RWPE2 (cell line): ENCODE measurements at places on chromosomes 13 and 19.
A peak's percentile ranks its signal among the peaks of the same experiment; 100 is the strongest.

DNA sequence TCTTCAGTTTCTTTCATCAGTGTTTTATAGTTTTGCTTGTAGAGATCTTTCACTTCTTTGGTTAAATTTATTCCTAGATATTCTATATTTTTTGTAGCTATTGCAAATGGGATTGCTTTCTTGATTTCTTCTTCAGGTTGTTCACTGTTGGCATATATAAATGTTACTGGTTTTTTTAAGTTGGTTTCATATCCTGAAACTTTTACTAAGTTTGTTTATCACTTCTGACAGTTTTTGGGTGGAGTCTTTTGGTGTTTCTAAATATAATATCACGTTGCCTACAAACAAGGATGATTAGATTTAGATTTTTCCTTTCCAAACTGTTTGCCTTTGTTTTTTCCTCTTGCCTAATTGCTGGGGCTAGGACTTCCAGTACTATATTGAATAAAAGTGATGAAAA is 109.7 kb downstream of the PAN3 start:
- no peak for DNase-seq

- no peak for DNase-seq
Observed at GRCh38 chr13:32136061-32136460, 104.5 kb downstream of the FRY start.

DNA sequence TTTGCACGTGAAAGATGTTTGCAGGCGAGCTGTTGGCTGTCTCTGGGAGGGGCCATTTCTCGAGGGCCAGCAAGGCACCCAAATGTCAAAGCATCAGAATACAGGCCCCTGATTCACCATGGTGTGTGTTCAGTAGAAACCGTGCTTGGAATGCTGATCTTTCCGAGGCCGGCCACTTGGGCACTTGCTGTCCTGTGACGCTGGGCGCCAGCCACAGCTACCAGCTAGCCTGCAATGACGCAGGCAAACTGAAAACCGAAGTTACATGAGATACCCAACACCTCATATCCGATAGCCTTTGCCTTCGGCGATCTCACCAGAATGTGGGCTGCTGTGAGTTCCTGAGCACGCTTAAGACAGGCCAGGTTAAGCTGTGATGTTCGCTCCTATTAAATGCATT is 12.0 kb downstream of the THOP1 start:
- no peak for DNase-seq

- DNase-seq = no peak
Observed at GRCh38 chr13:46598820-46599180, 45.8 kb downstream of the LRCH1 start.

- no peak for DNase-seq
Observed at GRCh38 chr19:41746593-41747227, 8.6 kb upstream of the CEACAM6 start.

DNA sequence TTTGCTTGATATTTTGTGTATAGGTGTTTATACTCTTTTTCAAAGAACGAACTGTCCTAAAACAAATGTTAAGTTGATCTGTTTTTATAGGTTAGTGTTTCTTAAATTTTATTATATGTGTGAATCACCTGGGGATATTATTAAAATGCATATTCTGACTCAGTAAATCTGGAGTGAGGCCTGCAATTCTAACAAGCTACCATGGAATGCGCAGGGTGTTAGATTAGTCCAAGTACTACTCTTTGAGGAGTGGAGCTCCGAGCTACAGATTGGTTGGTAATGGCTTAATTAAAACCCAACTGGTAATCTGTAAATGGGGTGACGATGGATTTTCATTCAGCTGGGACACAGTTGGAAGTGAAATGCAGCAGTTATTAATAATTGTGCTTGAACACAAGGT is 214.1 kb upstream of the UFM1 start:
- no peak for DNase-seq

GRCh38 chr19:39677961-39678889 is 22.5 kb downstream of the LGALS16 start:
- DNase-seq = no peak

DNA sequence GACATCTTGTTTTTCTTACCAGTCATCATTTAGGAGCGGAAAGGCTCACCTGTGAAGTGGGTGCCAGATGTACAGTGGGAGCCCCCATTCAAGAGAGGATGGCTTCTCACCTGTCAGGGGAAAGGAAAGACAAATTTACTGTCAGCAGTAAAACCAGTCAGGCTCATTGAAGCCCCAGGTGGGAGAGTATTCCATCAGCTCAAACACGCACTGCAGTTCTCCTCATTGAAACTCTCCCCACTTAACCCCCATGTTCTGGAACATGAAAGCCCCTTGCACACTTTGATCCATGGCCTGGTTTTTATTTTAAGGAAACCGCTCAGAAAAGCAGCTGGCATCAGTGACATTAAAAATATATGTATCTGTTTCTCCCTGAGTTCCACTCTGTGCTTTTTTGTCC is 401.1 kb upstream of the ZNF507 start:
- no peak for DNase-seq

GRCh38 chr13:51781246-51782022 is 22.5 kb downstream of the DHRS12 start:
- no peak for DNase-seq

DNA sequence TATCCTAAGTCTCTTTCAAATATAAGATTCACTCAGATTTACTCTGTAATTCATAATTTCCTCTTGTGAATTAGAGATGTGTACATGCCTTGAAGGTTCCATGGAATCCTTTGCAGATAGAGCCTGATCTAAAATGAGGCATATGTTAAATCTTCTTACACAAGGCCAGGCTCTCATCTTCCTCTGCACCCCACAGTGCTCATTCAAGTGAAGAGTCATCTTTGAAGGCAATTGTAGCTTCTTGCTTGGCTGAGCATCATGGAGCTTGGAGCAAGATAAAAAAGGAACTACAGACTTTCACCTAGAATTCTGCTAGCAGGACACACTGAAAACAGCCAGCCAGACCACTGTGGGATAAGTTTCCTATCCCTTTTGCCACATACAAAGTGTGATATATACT is 566.4 kb downstream of the PCDH9 start:
- DNase-seq = no peak

- DNase-seq = peak; percentile 1
Observed at GRCh38 chr19:39843919-39844793, 2.0 kb downstream of the FBL start.

DNA sequence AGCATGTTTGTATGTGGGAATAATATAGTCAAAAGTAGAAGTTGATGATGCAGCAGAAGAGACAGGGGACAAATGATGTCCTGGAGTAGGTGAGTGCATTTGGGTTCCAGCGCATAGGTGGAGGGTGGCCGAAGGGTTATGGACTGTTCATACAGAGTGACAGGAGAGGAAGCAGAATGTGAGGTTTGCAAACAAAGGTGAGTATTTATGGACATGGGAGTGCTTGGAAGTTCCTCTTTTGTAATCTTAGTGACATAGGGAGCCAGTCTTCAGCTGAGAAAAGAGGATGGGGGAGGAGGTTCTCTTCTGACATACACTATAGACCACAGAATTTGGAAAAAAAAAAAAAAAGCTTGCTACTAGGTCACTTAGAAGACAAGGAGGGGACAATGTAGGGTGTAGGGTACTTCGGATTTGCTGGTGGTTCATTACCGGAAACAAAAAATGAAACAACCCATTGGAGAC is 331.6 kb downstream of the DLEU7 start:
- DNase-seq = no peak

DNA sequence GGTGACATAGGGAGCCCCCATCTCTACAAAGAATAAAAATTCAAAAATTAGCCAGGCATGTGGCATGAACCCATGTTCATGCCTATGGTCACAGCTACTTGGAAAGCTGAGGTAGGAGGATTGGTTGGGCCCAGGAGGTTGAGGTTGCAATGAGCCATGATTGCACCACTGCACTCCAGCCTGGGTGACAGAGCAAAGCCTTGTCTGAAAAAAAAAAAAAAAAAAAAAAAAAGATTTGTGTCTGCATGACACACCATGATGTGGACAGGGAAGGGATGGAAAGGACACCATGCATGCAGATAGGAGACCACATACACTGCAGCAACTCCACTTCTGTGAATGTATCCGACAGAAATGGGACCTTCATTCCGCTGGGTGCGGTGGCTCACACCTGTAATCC is 34.0 kb upstream of the HOMER3 start:
- no peak for DNase-seq

DNA sequence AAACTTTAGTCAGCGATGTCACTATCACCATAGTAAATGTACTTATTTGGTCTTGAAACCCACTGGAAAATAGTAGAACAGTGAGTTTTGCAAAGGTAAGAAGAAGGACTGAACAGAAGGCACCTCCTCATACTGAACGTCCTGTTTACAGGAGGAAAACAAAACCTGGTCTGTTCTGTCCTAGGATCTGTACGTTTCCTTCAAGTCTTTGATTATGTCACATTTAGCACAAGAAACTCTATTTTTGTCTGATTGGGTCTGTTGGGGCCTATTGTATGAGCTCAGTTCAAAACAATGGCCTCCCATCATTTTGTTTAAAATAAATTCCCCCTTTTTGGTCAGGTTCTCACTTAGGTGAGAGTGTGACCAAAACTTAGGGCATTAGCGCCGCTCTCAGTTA is 11.2 kb upstream of the CFAP97D2 start:
- DNase-seq = no peak

DNA sequence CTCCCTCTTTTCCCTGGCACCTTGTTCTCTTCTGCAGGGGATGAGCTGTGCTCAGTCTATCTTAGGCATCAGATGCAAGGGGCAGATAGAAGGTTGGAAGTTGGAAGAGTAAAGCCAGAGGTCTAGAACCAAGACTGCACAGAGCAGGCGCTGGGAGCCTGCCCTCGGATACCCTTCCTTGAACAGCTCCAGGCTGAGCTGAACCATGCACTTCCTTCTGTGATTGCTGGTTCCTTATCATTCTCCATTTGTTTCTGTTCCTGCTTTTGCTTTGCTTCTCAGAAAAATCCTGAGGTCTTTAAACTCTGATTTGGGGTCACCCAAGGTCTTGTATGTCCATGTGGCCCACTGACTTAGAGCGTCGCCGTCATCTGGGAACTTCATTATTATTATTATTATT is 36.3 kb downstream of the ARHGEF18 start:
- DNase-seq = no peak

GRCh38 chr13:110965038-110965754 is 50.3 kb upstream of the ANKRD10 start:
- DNase-seq = no peak

- no peak for DNase-seq
Observed at GRCh38 chr19:3986260-3987041, 1.2 kb upstream of the EEF2 start.

DNA sequence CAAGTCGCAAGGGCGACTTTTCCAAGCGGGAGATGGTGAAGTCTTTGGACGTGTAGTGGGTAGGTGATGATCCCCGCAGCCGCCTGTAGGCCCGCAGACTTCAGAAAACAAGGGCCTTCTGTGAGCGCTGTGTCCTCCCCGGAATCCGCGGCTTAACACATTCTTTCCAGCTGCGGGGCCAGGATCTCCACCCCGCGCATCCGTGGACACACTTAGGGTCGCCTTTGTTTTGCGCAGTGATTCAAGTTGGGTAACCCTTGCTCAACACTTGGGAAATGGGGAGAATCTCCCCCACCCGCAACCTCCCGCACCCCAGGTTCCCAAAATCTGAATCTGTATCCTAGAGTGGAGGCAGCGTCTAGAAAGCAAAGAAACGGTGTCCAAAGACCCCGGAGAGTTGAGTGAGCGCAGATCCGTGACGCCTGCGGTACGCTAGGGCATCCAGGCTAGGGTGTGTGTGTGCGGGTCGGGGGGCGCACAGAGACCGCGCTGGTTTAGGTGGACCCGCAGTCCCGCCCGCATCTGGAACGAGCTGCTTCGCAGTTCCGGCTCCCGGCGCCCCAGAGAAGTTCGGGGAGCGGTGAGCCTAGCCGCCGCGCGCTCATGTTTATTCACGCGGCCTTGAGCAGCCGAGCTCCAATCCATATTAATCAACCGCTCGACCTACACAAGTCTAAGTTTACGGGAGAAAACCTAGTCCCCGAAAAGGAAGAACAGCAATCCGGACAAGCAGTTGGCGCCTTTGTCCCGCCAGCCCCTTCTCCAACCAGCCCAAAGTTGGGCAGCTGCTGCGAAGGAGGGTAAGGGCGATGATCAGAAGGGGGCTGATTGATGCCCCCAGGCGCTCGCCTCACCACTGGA is 9.9 kb downstream of the SOX21 start:
- DNase-seq = no peak

DNA sequence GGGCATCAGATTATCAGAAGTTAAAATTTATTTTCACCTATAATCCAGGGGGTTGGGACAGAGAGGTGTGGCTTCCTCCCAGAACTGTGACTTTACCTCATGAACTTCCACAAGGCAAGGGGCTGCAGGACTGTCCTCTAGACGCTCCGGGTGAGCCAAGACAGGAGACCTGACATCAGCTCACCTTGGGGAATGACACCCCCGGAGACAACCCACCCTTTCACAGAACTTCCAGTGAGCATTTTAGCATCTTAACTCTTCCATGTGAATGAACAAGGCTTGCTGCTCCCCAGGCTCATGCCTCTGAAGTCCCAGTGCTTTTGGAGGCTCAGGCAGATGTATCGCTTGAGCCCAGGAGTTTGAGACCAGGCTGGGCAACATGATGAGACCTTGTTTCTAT is 29.4 kb upstream of the TFDP1 start:
- DNase-seq = peak; percentile 33

DNA sequence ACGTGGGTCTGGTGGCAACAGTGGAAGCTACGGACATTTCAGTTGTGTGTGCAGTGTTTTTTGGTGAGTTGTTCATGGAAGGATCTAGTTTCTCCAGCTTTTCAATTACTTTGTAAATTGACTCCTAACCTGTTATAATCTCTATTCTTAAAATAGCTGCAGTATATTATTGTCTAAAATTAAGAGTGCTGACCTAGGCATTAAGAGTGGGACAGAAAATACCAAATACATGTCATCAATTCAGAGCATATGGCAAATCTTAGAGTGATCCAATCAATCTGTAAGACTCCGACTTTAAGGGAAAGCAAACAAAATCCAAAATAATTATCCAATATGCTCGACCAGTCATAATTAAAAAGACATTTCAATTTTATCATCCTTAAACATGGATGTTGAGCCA is 338.1 kb upstream of the PCDH9 start:
- no peak for DNase-seq

DNA sequence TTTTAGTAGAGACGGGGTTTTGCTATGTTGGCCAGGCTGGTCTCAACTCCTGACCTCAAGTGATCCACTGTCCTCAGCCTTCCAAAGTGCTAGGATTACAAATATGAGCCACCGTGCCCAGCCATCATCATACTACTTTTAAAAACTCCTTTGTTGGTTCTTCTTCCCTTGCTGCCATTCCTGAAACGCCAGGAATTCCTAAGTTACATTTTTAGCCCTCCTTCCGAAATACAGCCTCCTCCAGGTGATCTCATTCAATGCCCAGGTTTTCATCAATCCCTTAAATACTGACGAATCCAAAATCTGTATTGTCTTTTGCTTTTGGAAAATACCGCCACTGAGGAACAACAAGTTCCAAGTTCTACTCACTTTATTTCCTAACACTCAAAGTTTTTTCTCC is 25.3 kb upstream of the EBPL start:
- no peak for DNase-seq
